CD4-positive, alpha-beta T cell treated with Interleukin-15 for 4 hours (primary cell): ENCODE measurements at places on chromosomes 16 and 17.

DNA sequence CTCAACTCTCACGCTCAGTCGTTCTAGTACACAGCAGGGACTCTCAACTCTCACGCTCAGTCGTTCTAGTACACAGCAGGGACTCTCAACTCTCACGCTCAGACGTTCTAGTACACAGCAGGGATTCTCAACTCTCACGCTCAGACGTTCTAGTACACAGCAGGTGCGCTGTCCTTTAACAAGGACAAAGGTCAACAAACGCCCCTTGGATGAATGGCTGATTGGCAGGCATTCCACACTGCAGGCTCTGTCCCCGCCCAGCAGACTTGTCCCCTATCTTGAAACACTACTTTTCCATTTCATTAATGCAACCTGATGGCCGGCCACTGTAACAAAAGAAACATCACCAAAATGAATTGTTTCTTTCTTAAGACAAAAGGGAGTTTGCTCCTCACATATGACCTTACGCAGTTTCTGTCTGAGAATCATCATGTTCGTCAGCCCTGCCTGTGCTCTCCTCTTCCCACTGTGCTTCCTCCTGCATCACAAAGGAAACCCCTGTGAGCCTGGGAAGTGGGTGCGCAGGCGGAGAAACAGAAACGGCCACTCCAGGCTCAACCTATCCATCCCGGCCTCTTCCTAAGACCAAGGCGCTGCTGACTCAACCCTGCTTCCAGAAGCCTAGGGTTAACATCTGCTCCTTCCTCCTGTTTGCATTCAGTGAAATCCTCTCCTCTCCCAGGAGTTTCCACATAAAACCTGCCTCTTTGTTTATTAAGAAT is 59.8 kb downstream of the ANKRD11 start:
- no peak for DNase-seq

GRCh38 chr16:1815461-1815860 is 11.2 kb downstream of the HAGH start:
- no peak for DNase-seq

DNA sequence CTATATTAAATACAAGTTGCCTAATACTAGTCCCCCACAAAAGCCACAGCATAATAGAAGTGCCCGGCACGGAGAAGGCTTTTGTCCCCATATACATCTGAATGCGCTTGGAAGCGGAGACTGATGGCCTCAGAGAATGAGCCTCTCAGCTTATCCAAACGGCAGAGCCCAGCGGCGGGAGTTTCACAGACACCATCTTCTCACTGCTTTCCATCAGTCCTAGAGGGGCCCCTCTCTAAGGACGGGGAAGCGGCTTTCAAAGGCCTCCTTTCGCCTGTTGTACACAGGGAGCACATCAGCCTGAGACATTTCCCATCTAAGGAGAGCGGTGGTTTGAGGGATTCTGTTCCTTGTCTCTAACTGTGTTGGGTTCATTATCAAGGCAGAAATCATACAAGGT is 16.9 kb downstream of the NXN start:
- DNase-seq = no peak

DNA sequence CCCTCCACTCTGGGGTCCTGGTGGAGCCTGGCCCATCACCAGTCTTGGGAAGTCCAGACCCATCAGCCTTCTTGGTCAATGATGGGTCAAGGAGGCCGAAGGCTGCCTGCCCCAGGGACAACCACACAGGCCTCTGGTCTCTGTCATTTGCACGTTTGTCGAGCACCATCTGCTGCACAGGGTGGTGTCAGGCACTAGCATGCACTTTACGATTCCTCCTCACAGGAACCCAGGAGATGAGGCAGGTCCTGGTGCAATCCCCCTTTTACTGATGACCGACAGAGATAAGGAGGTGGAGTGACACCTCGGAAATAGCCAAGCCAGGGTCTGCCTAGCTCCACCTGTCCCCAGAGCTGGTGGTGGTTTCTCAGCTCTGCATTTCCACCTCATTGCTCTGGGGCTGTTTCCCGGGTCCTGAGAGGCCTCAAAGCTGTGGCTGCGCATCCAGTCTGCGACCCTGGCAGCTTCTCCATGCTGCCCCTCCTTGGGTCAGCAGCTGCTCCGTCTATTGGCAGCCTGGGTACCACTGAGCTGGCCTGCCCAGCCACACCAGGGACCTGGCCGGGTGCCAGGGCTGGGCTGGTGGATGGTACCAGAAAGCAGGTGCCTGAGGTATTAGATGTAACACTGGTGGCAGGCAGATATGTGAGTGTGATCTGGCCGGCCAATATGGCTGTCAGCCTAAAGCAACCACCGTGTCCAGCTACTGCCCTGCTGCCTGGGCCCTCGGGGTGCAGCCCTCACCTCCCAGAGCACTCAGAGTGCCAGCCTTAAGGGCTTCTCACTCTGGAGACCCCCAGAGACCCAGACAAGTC is 10.0 kb downstream of the MMP15 start:
- no peak for DNase-seq

- no peak for DNase-seq
Measured at GRCh38 chr17:17175917-17176316, 30.2 kb downstream of the PLD6 start.

- peak; percentile 73 for DNase-seq
Measured at GRCh38 chr17:7552621-7553051, 3.8 kb downstream of the TNFSF12 start.

- no peak for DNase-seq
Measured at GRCh38 chr16:52861614-52862022, 191.1 kb downstream of the CHD9NB start.

DNA sequence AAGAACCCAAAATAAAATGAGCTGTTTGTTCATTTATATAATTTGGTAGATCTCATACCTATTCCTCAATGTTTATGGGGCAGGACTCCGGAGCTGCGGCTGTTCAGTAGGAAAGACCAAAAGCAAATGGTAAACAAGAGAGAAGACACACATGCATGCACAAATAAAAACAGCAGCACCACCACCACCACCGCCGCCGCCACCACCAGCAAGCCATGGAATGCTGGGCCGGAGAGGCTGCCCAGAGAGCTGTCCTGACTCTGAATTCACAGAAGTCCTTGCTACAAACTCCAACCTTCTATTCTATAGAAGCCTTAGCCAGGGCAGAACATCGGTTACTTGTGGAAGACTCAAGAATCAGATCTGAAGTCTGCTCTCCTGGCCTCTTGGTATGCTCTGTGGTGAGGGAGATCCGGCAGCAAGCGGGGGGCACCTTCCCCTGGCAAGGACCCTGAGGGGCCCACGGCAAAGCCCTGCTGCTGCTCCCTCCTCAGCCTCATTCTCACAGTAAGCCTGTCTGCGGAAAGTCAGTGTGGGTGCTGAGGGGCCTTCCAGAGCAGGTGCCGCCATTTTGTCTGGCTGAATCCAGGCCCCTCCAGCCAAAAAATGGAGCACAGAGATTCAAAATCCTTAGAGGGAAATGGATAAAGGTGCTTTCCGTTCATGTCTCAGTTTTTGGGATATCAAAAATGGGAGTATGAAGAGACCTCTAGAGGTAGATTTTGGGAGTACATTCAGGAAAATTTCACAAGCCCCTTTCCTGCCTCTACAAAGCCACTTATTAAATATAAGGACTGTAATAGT is 6.4 kb upstream of the FOXJ1 start:
- DNase-seq = no peak

- no peak for DNase-seq
Measured at GRCh38 chr16:73794994-73795393, 501.6 kb upstream of the PSMD7 start.

GRCh38 chr17:27853091-27853490 is 40.1 kb downstream of the LYRM9 start:
- no peak for DNase-seq

DNA sequence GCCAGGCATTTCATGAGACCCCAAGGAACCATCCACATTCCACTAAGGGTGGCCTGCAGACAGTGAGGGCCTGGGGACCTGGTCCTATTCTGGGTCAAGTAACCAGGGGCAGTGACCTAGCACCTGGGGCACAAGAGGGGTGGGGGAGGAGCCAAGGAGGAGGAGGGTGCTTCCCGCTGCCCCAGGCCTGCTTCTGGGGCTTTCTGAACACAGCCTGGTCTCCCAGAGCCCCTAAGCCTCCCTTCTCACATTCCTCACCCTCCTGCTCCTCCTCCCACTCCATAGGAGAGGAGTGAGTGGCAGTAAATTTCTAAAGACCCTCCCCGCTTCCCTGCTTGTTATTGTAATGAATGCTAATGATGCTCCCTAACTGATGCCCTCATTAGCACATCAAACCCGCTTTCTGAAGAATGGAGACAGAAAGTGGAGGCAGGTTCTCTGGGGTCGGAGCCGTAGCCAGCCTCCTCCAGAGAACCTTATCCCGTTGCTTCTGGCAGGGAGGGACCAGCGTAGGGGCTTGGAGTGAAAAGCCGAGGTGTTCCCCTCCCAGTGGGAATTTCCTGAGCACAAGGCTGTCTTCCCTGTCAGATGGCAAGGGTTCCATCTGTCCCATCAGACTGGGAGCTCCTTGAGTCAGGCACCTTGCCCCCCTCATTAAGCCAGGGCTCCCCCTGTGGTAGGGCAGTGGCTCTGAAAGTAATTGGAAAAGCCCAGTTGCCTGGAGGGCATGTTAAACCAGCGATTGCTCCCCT is 3.7 kb upstream of the SRCIN1 start:
- no peak for DNase-seq

DNA sequence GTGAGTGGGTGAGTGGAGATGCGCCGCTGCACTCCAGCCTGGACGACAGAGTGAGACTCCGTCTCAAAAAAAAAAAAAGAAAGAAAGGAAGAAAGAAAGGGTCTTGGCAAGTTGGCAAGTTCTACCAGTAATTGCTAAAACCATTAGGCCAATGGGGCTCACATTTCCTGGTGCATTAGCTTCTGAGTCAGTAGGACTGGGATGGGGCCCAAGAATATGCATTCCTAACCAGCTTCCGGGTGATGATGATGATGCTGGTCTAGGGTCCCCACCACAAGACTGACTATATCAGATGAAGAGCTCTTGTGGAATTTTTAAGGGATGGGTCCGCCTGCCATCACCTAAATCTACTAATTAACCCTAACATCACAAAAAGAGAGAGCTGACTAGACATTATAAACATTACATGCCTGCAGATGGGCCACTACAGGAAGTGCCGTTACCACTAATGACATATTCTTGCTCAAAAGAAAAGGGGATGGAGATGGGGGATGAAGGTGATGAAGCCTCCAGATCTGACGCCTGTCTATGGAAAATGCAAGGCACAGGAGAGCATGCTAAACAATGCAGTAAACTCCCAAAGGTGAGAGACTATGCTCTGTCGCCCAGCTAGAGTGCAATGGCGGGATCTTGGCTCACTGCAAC is 13.1 kb downstream of the MYH11 start:
- DNase-seq = no peak

DNA sequence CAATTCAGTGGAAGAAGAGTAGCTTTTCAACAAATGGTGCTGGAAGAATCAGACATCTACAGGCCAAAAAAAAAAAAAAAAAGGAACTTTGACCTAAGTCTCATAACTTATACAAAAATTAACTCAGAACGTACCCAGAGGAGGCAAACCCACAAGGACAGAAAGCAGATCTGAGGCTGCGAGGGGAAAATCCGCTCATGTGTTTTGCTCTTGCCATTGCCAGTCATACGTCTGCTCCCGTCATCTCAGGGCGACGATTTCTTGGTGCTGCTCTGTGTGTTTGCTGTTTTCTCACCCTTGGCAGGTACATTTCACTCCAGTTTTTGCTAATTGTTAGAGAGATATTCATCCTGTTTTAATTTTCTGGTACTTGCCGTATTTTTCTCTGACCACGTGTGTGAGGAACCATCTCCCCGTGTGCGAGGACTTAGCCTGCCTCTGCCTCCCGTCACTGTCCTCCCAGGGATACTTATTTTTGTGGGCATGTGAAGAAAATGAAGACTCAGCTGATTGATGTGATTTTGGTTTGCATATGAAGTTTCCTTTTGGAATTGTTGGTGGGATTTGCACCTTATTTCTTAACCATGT is 33.4 kb upstream of the ACSF3 start:
- no peak for DNase-seq

DNA sequence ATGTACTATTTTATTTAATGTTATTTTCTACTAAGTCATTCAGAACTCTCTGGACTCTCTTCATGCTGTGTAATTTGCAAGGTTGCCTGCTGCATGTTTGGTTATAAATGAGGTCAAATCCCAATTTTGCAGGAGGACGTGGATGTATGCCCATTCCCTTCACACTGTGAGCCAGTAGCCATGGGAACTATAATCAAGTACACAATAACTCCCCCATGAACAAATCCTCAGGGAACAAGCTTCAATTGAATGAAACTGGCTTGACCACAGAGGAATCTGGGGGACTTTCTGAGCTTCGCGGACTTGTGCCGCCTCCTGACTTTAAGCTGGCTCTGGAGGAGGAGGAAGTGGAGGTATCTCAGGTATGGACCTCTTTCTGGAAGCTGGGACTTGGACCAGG is 14.6 kb upstream of the KCTD13 start:
- no peak for DNase-seq

DNA sequence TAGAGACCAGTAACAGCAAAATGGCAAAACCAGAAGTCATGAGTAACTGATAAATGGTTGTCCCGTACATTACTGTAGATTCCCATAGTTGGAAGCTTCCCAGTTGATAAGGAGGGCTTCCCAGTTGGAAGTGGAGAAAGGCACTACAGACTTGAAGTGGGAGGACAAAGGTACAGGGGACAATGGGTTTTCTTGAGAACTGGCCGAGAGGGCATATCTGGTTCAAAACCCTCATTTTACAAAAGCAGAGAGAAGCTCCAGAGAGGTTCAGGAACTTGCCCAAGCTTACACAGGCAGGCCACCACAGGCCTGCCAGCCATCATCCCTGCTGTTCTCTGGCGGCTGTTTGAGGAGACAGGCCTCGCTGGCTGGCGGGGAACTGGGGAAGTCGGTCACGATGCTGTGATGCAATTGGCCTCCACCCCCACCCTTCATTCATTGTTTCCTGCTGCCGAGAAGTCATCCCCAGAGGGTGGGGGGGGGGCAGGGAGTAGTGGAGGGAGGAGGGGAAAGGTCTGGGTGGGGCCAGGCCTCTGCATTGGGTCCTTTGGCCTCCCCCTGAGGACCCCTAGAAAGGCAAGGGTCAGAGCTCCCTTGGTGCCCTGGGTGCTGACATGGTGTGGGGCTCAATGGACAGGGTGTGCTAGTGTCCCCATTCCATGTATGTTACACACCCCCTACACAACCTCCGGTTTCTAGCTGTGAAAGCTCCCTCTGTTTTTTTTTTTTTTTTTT is 3.0 kb downstream of the UBALD2 start:
- DNase-seq = peak; percentile 62

- DNase-seq = peak; percentile 56
Measured at GRCh38 chr17:29622337-29623282, at the start of gene CORO6. TSS of gene CORO6 (minus strand) at chr17:29622912. CDS start at chr17:29621421, 1,491 bp downstream.

DNA sequence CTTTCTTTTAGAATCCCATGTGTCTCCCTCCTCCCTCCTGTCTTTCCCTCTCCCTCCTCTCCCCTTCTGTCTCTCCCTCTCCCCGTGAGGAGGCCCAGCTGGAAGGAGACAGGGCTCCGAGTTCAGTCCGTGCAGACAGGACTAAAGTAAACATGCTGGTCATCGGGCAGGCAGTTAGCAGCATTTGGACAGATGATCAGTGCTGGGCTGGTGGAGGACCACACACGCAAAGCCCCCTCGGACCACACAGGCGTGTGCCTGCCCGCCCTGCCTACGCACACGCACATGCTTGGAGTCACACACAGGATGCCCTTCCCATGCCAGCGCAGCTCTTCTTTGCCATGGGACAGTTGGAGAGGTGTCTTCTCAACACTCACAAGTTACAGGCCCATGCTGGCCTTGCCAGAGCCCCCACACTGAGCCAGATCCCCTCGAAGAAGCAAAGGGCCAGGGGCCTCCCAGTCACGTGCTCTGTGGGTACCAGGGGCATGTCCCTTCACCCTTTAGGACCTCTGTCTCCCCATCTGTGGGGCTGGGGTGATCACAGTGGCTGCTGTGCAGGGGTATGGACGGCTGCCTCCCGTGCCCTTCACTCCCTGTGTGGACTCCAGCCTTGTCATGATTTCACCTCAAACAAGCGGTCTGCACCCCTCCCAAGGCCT is 215.7 kb upstream of the FOXF1 start:
- DNase-seq = no peak

GRCh38 chr16:87515475-87516330 is 22.9 kb upstream of the ZCCHC14 start:
- DNase-seq = no peak
